Naive thymus-derived CD4-positive, alpha-beta T cell (primary cell): ENCODE measurements at places on chromosomes 3 and 15. TPM values are rescaled to one million over a fixed set of nuclear protein-coding genes. Genes with fewer than 3 reads are reported as not detected.

GRCh38 chr3:71495708-71496472, 87.6 kb downstream of the FOXP1 start:
- DNase-seq, result no peak

Gene SLC12A8
- not detected for polyA plus RNA-seq

GRCh38 chr3:5441401-5441800, 253.9 kb downstream of the EDEM1 start:
- no peak for DNase-seq

Gene SHC4
- polyA plus RNA-seq, result not detected

DNA sequence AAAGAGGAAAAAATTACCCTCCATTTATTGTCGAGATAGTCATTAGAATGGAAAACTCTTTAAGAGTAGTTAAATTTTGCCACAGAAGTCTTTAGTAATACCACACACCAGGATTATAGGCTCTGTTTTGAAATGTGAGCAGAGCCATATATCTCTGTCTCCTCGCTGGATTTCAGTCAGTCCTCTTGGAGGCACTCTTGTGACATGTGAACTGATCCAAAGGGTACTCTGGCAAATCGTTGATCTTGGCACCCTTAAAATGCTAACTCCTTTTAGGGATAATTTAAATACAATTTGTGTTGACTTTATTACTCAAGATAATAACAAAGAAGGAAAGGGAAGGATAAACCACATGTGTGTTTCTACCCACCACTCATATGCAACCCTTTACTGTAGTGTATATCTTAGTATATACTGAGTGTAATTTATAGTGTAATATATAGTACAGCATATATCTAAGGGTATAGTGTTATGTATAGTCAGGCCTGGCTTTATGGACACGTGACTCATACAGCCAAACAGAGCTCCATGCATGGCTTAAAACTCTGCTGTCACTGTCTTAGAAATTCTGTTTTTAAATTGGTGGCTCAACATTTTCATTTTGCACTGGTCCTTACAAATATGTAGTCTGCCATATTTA, 12.3 kb upstream of the KPNA4 start:
- DNase-seq, result no peak

Gene LAMB2
- not detected for polyA plus RNA-seq

GRCh38 chr3:45644791-45645201, 44.4 kb upstream of the SACM1L start:
- no peak for DNase-seq

GRCh38 chr15:73322665-73323373, 45.9 kb downstream of the HCN4 start:
- no peak for DNase-seq

Gene CRYGS
- polyA plus RNA-seq, result 0.26 TPM

Gene PP2D1
- 0.60 TPM for polyA plus RNA-seq

GRCh38 chr3:65604863-65605526, 433.7 kb downstream of the MAGI1 start:
- DNase-seq, result no peak

GRCh38 chr3:26894443-26894842, 271.9 kb downstream of the LRRC3B start:
- DNase-seq, result no peak

GRCh38 chr3:129555153-129555550, 12.2 kb downstream of the H1-8 start:
- no peak for DNase-seq

DNA sequence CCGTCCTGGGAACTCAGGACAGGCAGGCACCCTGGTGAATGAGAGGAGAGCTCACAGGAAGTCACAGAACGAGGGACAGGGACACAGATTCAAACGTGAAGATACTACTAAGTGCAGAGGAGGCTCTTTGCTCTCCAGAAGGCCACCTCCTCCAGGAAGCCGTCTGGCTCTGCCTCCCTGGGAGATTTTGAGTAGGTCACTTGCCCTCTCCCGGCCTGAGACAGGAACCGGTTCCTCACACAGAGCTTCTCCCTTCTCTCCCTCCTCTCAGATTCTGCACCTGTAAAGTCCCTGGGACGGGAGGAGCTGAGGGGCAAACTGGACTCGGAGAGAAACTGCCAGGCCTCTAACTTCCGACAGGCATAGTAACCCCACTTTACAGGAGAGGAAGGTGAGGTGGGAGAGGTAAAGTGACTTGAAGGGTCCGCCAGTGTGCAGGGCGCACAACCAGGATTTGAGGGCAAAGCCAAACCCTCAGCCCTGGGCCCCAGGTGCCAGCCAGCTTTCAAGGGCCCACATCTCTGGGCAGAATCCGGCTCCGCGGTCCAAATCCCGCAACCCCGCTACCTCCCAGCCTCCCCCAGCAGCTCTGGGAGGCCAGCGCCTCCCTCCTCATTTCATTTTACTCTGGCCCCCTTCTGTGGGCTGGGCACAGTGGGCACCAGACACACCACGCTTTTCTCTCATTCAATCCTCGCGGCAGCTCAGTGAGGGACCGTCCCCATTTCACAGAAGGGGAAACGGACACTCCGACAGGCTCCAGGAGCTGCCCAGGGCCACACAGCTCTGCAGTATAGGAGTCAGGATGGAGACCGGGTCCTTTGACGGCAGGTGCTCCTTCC, 150.2 kb downstream of the SMAD6 start:
- DNase-seq, result no peak

Gene PLSCR1
- polyA plus RNA-seq, result 20.5 TPM

DNA sequence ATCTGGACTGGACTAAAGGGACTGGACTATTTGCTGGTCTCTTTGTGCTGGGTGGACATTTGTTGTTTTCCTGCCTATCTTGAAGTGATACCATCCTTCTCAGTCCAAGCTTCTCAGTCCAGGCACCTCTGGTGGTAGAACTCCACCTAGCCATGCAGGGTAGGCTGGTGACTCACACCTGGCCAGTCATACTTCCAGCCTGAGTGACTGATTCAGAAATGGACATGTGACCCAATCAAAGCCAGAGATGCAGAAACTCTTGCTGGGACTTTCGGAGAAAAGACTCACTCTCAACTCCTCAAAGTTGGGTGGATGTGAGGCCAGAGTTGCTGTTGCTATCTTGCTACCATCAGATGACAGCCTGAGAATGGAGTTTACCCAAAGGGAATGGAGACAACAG, 5.6 kb upstream of the ASB14 start:
- DNase-seq, result no peak

Gene SCG5
- polyA plus RNA-seq, result 0.49 TPM
